ENCODE measurements at places on chromosomes 13 and 19.

GRCh38 chr19:17156296-17156946 lies 58.7 kb upstream of the USE1 start:
- DNase-seq: no peak

GRCh38 chr13:100520936-100521850 lies 67.4 kb downstream of the GGACT start:
- no peak for DNase-seq

- DNase-seq: no peak
These were observed 284 bp downstream of the RNF17 start for GRCh38 chr13:24764276-24764630.

GRCh38 chr13:37602733-37603381 lies 4.3 kb upstream of the POSTN start:
- DNase-seq: no peak

- DNase-seq: no peak
These were observed 392.8 kb downstream of the SLITRK6 start for GRCh38 chr13:85406269-85406975.

- DNase-seq: no peak
These were observed 918.6 kb downstream of the UQCRFS1 start for GRCh38 chr19:28294395-28294794.

DNA sequence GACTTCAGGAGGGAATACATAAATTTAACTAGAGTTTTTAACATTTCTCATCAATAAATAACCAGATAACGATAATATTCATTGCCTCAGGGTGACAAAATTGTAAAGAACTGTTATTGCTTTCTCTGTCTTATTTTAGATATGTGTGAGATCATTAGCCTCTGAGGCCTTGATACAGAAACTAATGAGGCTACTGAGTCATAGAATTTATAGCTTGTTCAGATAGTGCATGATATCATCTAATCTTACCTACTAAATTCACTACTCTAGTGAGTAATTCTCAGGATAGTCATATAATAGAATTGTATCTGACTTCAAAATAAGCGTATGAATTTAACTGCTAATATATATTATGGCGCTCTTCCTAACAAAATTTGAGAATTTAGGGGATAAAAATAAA lies 360.8 kb upstream of the KLHL1 start:
- no peak for DNase-seq

All from activated CD4-positive, CD25-positive, alpha-beta regulatory T cell treated with anti-CD3 and anti-CD28 coated beads, Interleukin-2, amount 50 U/mL, for 16 hours (primary cell).